ENCODE measurements at places on chromosomes 6 and 20. TPM values are rescaled to one million over a fixed set of nuclear protein-coding genes. Genes with fewer than 3 reads are reported as not detected.
A peak's percentile ranks its signal among the peaks of the same experiment; 100 is the strongest.

DNA sequence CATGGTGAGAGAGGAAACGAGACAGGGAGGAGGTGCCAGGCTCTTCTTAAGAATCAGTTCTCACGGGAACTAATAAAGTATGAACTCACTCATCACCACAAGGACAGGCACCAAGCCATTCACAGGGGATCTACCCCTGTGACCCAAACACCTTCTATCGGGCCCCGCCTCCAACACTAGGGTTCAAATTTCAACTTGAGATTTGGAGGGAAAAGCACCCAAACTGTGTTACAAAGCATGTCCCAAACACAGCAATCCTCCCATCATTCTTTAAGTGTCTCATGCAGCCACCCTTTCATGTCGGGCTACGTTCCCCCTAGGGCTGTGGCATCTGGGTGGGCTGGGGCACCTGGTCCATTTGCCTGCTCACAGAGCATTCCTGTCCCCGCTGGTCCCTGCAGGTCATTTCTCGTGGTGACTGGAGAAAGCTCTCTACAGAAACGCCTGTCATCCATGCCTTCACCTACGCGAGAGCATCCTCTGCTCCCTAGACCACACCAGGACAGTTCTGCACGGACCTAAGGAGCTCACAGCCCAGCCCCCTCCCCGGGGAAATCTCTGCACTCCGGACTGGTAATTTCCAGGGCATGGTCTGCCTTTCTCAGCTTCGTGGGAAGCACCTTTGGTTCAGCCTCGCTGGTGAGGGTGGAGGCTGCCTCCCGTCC, 79.6 kb downstream of the TTLL2 start:
- no peaks in the 10 kb centered on the region for H3K27me3 ChIP-seq
- peaks cover 6% of the 10 kb centered on the region for H3K4me1 ChIP-seq
- no peak overlapping the region for H3K27ac ChIP-seq
- no peak overlapping the region for H3K4me3 ChIP-seq

- no peaks in the 10 kb centered on the region for H3K27me3 ChIP-seq
- no peak overlapping the region for H3K4me3 ChIP-seq
- H3K27ac ChIP-seq = no peak overlapping the region
- H3K36me3 ChIP-seq = peaks cover 6% of the 10 kb centered on the region
Observed at GRCh38 chr6:17842014-17842776, 135.5 kb upstream of the NUP153 start.

DNA sequence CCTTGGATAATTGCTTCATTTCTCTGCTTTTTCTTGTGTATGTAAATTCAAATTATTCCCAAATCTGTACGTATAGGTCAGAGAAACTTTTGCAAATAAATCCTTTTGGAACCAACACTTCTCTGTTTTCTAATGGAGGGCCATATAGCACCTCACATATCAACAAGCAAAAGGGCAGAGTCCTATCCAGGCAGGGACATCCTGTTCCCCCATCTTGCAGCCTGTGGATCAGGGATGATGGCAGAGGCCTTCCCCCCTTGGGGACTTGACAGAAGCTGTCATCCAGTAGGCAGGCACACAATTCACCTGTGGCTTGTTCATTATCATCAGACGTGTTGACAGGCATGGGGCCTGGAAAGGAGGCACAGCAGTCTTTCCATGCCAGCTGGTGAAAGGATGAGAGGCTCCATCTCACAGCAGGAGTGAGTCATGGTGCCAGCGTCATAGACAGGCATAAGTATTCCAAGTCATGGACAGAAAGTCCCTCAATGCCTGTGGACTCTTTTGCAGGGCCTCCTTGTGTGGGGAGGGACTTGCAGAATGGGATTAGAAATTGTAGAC, 31.8 kb upstream of the PLEKHG1 start:
- no peaks in the 10 kb centered on the region for H3K36me3 ChIP-seq
- H3K4me1 ChIP-seq = peaks cover 70% of the 10 kb centered on the region
- H3K27me3 ChIP-seq = no peaks in the 10 kb centered on the region
- peak overlapping the region; percentile 9 for H3K27ac ChIP-seq
- DNase-seq = no peak

GRCh38 chr6:159098636-159099106, 53.9 kb upstream of the TAGAP start:
- H3K4me1 ChIP-seq = peaks cover 4% of the 10 kb centered on the region
- H3K27me3 ChIP-seq = peaks cover 3% of the 10 kb centered on the region

DNA sequence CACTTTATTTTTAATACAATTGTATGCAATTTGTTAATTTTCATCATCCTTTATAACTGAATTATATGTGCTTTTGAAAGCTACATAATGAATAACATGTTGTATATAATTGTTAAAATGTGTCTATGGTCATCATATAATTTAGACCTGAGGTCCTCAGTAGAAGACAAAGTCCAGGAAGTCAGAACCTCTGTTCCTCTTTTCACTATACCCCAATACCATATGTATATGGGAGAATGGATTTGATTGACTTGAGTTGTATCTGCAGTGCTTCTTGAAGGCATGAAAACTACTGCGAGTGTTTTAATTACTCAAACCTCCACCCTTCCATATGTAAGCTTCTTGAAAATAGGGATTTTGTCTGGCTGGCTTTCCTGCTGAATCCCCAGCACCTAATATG, 140.7 kb upstream of the NEDD9 start:
- H3K27me3 ChIP-seq = no peaks in the 10 kb centered on the region
- H3K4me1 ChIP-seq = no peaks in the 10 kb centered on the region
- H3K27ac ChIP-seq = no peak overlapping the region
- peaks cover 6% of the 10 kb centered on the region for H3K36me3 ChIP-seq

DNA sequence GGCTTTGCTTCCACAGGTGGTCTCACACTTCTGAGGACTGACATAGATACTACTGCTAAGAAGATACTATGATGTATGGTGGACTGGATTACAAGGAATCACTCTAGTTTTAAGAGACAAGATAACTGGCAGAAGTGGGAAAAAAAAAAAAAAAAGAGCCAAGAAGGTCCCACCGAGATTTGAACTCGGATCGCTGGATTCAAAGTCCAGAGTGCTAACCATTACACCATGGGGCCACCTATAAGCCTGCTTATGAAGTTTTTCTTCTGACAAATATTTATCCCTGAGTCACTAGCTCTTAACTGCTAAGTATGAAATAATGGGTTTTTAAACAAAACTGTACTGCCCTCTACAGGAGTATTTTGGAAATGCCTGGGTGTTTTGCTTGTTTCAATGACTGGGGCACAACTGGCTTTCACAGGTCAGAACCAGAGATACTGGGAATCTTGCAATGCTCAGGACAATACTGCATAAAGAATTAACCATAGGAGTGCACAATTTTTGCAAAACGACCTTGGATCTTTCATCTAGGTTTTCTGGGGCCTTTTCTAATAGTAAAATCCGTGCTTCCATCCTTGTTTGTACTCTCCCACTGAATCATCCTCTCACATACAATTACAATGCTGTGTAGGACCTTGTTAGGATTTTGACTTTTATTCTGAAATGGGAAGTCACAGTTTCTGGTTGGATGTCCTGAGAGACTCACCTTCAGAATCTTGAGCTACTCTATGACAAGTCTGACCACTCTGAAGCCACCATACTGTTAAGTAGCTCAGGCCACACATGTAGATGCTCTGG, 116.3 kb downstream of the OR2B2 start:
- H3K27me3 ChIP-seq = peaks cover 20% of the 10 kb centered on the region
- peak; percentile 74 for DNase-seq
- peaks cover 44% of the 10 kb centered on the region for H3K4me1 ChIP-seq
- no peaks in the 10 kb centered on the region for H3K36me3 ChIP-seq
- no peak overlapping the region for H3K27ac ChIP-seq
- H3K4me3 ChIP-seq = peak overlapping the region; percentile 70

DNA sequence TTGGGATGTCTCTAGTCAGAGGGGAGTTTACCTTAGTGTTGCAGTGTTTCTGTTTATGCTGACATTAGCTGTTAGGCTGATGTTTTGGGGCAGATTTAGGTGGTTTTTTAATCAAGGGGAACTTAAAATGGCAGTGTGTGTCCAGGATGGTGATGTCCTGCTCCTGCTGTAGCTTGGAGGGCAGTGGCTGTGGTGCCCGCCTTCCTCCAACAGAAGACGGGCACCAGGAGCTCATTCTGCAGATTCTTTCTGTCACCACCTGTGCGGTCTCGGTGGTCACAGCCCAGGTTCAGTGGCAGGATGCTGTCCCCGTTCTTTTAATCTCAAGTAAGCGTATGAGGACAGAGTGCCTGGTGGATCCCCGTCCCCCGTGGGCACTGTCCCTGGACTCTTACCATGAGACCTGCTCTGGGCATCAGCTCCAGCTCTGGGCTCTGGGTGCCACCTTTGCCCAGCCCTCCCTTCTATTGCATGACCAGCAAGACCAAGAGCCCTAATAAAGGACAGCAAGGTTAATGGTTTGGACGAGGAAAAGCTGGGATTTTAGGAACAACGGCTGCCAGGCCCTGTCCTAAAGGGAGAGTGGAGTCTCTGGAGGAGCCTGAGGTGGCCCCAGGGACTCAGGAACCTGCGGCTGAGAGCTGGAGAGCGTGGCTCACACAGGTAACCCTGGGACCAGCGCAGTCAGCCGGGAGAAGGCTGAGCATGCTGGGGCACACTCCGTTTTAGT, 217.3 kb downstream of the ERMARD start:
- peaks cover 5% of the 10 kb centered on the region for H3K27me3 ChIP-seq
- no peaks in the 10 kb centered on the region for H3K4me1 ChIP-seq
- H3K36me3 ChIP-seq = no peaks in the 10 kb centered on the region
- peak overlapping the region; percentile 50 for H3K27ac ChIP-seq
- H3K4me3 ChIP-seq = no peak overlapping the region
- no peak for DNase-seq

- no peak overlapping the region for H3K4me3 ChIP-seq
- H3K36me3 ChIP-seq = no peaks in the 10 kb centered on the region
- H3K27me3 ChIP-seq = no peaks in the 10 kb centered on the region
- DNase-seq = no peak
- peaks cover 5% of the 10 kb centered on the region for H3K4me1 ChIP-seq
Observed at GRCh38 chr20:3559637-3560036, 88.8 kb downstream of the ATRN start.

GRCh38 chr20:17661121-17661744, 20.8 kb downstream of the RRBP1 start:
- H3K4me1 ChIP-seq = peaks cover 5% of the 10 kb centered on the region
- peaks cover 28% of the 10 kb centered on the region for H3K36me3 ChIP-seq
- no peaks in the 10 kb centered on the region for H3K27me3 ChIP-seq
- no peak overlapping the region for H3K27ac ChIP-seq
- no peak overlapping the region for H3K4me3 ChIP-seq

- no peak for DNase-seq
- no peak overlapping the region for H3K27ac ChIP-seq
- no peaks in the 10 kb centered on the region for H3K4me1 ChIP-seq
Observed at GRCh38 chr6:129578315-129578714, 131.7 kb downstream of the ARHGAP18 start.

- H3K4me3 ChIP-seq = no peak overlapping the region
- no peaks in the 10 kb centered on the region for H3K36me3 ChIP-seq
- no peak overlapping the region for H3K27ac ChIP-seq
- H3K27me3 ChIP-seq = no peaks in the 10 kb centered on the region
- no peak for DNase-seq
Observed at GRCh38 chr20:4046311-4046924, 31.1 kb upstream of the RNF24 start.

DNA sequence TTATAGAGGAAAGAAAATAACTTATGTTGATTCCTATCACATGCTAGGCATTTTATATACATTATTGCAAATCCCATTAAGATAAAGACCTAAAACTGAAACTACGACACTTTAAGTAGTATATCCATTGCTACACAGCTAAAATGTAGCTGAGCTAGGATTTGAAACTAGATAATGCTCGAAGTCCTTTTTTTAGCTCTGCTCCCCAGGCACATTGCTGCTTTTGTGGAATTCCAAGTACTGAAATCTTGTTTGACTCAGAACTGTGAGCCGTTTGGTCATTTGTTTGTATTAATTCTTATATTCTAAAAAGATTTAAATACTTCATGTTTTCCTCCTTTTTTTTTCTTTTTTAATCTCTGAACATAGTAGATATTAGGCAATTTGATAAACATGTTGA, 644.8 kb downstream of the HACE1 start:
- no peak overlapping the region for H3K27ac ChIP-seq
- no peak for DNase-seq
- H3K36me3 ChIP-seq = no peaks in the 10 kb centered on the region
- H3K4me1 ChIP-seq = no peaks in the 10 kb centered on the region
- no peak overlapping the region for H3K4me3 ChIP-seq
- no peaks in the 10 kb centered on the region for H3K27me3 ChIP-seq

DNA sequence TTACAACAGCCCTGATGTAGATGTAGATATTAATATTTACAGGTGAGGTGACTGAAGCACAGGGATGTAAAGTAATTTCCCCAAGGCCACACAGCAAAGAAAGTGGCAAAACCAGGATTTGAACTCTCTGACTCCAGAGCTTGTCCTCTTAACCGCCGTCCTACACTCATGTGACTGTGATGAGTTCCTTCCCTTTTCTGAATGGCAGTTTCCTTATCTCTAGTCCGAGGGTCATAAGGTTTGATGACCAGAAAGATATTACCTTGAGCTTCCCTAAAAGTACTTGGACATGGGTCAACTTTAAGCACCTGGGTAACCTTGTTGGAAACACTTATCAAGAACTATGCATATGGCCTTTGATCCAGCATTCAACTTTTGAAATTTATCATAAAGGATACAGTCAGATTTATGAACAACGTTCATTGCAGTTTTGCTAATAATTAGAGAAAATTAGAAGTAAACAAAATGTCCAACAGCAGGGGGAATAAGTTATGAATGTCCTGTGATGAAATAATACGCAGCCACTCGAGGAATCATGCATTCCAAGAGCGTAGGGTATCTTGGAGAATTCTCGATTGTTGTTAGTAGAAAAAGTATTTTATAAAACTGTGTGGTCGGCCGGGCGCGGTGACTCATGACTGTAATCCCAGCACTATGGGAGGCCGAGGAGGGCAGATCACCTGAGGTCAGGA, 2.3 kb upstream of the TLDC2 start:
- no peak for DNase-seq
- no peaks in the 10 kb centered on the region for H3K36me3 ChIP-seq
- no peak overlapping the region for H3K4me3 ChIP-seq
- no peaks in the 10 kb centered on the region for H3K27me3 ChIP-seq
- H3K4me1 ChIP-seq = peaks cover 6% of the 10 kb centered on the region
- H3K27ac ChIP-seq = no peak overlapping the region

DNA sequence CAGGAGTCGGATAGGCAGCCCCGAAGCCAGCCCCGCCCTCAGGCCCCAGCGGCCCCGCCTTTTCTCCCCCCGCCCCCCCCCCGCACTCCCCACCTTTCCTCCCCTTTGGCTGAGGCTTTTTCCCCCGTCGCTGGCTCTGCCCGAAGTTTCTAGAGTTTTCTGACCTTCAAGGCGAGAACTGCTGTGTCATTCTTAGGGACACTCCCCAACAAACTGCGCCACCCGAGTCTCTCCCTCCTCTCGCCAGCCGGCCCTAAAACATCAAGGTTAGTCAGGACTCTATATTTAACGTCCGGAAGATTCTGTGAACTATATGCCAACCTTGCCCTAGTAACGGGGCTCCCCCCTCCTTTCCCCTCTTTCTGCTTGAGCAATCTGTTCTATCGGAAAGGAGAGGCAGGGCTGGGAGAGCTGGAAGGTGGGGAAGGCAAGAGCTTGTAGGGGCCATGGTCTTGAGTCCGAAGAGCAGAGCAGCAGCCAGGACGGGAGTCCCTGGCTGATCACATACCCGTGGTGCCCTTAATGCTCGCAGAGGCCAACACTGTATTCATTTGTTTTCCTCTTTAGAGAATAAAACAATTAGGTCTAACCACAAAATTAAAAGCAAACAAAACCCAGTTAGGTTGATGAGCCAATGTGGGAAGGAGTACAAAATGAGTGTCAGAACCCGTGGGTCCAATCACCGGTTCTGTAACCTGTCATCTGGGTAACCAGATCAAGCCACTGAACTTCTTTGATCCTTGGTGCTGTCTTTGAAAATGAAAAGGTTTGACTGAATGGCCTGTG, 5.3 kb upstream of the HSPA1B start:
- H3K4me1 ChIP-seq = peaks cover 55% of the 10 kb centered on the region
- peaks cover 10% of the 10 kb centered on the region for H3K36me3 ChIP-seq
- H3K27me3 ChIP-seq = no peaks in the 10 kb centered on the region
- no peak for DNase-seq

The SS18L1 gene
- total RNA-seq = 30.0 TPM

The GSTA1 gene
- not detected for total RNA-seq

The CST2 gene
- total RNA-seq = not detected

The SYTL3 gene
- 0.28 TPM for total RNA-seq

The TOMM34 gene
- total RNA-seq = 39.0 TPM

The SMPDL3A gene
- total RNA-seq = 3.6 TPM

Measured in neural crest cell (in vitro differentiated cells).